Hematopoietic multipotent progenitor cell treated with erythropoietin and hydrocortisone succinate and interleukin-3 and kit ligand, for 4 days (in vitro differentiated cells): ENCODE measurements at places on chromosomes 3 and 15.
A peak's percentile ranks its signal among the peaks of the same experiment; 100 is the strongest.

DNA sequence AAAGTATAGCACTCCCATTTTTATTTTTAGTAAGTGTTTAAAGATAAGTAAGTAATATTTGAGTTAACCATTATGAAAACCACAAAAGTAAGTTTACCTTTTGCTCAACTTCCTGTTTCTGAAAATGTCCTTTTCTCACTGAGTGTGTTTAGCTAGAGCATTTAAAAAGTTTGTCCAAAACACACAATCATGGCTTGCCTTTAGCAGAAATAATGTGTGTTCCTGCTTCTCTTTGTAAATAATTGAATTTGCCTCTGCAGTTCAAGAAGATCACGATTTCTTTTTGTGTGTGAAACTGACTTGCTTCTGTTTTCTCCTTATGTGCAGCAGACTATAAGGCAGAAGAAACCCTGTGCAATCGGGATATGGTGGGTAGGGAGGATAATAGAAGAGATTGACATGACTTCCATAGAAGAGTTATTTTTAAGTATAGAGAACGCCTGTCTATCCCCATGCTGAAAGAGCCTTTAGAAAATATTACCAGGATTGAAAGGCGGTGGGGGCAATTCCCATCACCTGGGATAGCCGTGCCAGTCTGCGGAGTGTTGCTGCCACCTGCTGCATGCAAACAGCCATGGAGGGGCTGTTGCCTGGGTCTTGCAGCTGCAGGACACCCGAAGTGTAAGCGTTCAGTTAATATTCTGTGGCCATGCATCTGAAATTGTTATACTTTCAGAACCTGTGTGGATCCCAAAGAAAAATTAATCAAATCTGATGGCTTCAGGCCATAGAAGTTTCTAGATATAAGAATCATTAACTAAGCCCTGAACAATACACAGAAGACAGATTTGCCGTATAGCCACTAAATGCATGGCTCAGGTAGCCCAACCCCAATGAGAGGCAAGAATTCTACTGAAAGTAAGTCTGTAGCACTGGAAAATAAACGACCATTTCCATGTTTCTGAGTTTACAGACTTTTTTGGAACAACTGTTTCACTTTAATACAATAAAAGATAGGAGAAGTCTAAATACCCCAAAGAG, 2.4 kb upstream of the CD96 start:
- DNase-seq, result peak; percentile 74

DNA sequence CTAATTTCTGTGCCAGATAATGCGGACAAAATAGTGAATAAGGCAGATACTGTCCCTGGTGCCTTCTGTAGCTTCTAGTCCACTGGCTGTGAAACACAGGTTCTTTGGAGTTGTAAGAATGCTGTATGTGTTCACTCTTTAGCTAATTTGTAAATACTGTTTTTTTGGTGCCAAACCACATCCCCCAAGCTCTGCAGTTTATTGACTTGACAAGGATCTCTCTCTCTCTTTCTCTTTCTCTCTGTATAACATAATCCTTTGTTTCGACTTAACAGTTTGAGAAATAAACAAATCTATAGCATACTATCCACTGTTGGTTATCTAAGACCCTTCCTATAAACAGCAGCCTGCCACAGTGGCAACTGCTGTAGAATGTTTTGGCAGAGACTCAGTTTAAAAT, 7.6 kb downstream of the SMAD3 start:
- no peak for DNase-seq

DNA sequence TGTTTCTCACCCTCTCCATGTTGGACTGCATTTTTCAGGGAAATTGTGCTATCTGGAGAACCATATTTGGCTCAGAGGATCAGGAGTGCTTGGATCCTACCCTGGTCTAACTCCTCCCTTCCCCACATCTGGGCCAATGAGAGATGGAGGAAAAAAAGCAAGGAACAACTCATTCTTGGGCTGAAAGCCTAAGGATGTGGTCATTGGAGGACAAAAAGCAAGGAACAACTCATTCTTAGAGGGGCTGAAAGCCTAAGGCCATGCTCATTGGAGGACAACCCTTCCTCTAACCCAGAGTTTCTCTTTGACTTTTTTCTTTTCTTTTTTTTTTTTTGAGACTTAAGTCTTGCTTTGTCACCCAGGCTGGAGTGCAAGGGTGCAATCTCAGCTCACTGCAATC, 48.6 kb upstream of the CHRNB4 start:
- DNase-seq, result no peak

DNA sequence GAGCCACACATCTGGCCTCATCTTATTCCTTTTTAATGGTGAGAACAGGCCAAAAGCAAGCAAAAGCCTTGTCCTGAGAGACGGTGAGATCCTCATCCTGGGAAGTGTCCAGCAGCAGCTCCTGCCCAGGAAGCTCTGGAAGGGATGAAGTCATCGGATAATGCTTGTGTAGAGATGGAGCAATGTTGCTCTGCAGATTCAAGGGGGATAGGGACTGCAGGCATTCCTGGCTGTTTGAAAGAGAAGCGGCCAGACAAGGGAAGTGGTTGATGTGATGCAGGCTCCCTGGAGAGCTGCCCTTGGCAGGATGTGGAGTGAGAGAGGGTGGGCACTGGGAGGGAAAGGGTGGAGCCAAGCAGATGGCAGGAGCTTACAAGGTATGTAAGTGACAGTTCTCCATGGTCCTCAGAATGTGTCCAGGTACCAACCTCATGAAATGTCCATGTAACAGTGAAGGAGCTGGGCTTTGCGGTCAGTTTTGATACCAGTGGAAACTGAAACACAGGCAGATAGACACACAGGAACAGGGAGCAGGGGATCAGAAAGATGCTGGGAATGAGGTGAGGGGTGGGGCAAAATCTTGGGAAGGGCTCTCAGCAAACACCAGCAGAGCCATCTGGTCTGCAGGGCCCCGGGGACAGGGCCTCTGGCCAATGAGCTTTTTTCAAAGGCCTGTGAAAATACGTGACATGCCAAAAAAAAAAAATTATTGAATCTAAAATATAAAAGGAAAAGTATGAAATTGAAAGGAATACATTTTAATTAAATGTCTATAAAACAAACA, 32.2 kb upstream of the LACTB start:
- peak; percentile 22 for DNase-seq

- DNase-seq, result peak; percentile 52
Observed at GRCh38 chr3:121431726-121432517, 113.9 kb downstream of the POLQ start.

GRCh38 chr15:37574985-37575384, 359.5 kb upstream of the TMCO5A start:
- DNase-seq, result no peak

GRCh38 chr15:45653702-45654424, 19.0 kb downstream of the SQOR start:
- DNase-seq, result peak; percentile 40

DNA sequence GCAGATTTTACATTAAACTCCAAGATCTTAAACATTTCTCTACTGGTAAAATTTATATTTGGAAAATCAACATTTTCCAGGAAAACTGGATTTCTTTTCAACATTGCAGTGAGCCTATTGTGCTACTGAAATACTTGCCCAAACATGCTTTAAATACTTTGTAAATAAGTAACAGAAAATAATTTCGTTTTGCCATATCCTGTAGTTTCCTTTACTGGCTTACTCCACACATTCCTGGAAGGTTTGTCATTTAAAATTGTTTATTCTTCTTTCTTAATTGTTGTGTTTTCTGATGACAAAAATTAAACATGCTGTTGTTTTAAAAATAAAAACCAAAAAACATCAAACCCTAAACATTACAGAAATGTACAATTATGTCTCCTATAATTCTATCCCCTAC, 22.0 kb downstream of the ACAD11 start:
- DNase-seq, result no peak

DNA sequence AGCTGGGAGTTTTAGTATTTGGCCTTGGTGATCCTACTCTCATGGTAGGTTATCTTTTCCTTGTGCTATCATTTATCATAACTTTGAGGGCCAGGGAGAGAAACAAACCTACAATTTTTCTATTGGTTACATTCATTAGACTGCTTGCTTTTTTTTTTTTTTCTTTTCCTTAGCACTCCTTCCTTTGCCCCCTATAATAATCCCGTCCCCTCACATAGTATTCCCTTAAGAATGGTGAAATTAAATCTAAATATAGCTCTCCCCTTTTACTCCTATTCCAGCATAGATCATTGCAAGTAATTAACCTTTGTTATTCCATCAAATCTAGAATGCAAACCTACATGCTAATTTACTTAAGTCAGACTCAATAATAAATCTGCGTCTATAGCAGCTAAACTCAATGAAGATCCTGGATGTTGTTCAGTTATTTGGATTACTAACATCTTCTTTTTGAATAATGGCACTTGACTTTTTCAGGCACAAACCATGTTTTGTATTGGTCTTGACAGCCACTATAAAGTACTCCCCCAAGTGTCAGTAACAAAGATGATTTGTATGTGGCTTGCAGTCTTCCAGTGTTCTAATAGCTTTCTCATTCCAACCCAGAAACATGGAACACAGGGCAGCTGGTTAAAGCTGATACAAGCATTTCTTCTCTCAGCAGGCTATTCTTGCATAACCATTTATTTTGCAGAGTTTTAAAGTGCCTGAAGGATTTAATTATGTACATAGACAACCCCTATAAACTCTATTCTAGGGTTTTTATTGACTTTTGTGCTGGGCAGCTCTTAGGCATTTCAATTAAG, 420.6 kb downstream of the MECOM start:
- DNase-seq, result no peak

DNA sequence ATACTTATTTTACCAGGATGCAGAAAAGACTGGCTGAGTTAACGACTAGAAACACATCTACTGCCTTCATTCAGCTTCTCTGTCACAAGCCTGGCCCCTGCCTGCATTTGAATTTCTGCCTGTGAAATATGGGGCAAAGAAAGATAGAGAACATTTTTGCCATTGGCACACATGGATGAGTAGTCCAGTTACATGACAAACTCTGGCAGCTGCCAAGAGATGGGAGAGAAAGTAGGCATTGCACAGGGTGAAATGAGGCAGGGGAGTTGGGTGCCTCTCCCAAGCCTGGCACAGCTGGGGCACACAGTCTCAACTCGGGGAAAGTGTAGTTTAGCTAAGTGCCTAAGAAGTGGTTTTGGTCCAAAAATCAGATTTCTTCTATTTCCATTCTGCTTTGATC, 24.0 kb downstream of the ANXA2 start:
- DNase-seq, result no peak

- DNase-seq, result no peak
Observed at GRCh38 chr3:11679964-11680363, 36.2 kb upstream of the VGLL4 start.

- no peak for DNase-seq
Observed at GRCh38 chr3:188683032-188683521, 488.7 kb upstream of the TPRG1 start.

DNA sequence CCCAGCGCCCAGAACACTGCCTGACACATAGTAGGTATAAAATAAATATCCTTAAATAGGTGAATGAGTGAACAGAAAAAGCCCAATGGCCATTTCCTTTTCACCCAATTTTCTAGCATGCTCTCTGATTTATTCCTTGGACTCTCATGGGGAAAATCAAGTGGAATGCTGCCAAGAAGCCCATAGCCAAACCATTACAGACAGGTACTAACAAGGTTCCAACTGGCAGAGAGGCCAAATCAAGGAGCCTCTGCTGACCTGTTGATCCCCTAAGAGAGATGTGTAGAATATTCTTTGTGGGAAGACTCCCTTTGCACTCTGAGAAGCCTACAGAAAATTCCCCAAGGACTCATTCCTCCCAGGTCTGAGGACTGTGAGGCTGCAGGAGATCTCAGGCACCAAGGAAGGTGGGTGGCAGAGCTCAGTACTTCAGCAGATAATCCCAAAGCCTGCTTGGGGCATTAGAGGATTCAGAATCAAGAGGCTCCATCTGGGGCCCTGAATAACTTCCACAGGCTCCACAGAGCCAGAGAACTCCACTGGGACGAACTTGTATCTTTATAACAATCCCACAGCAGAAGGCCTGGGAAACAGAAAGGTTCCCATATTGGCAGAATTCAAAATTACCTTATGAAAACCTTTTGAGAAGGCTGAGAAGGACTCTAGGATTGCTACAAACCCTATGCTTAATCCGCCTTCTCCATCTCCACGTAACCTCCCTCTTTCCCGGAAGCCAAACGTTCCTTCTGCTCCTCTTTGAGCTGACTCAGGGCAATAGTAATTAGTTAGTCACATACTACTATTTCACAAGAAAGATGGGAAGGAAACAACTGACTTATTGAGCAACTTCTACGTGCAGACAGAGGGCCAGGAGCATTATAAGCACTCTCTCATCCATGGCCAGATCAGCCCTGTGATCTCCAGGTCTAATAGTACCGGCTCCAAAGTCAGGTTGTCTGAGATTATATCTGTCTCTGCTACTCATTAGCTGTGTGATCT, 34.5 kb downstream of the PRICKLE2 start:
- no peak for DNase-seq

DNA sequence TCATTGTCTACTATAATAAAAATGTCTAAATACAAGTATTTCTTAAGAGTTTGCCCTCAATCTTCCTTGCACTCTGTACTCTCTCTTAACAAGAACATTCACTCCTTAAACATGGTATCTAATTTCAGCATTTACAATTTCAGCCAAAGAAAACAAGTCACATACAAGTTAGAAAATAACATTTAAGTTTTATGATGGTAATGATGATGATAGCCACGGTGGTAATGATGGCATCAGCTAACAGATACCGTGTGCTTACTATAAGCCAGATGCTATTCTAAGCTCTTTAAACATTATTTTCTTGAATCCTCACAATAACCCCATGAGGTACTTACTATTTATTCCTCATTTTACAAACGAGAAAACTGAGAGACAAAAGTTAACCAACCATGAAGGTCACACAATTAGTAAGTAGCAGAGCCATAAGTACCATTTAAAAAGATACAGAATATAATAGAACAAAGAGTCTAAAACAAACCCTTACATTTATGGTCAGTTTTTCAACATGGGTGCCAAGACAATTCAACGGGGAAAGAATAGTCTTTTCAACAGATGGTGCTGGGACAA, 7.4 kb downstream of the SPICE1 start:
- no peak for DNase-seq

- peak; percentile 14 for DNase-seq
Observed at GRCh38 chr15:35293353-35294130, 208.4 kb upstream of the NANOGP8 start.

DNA sequence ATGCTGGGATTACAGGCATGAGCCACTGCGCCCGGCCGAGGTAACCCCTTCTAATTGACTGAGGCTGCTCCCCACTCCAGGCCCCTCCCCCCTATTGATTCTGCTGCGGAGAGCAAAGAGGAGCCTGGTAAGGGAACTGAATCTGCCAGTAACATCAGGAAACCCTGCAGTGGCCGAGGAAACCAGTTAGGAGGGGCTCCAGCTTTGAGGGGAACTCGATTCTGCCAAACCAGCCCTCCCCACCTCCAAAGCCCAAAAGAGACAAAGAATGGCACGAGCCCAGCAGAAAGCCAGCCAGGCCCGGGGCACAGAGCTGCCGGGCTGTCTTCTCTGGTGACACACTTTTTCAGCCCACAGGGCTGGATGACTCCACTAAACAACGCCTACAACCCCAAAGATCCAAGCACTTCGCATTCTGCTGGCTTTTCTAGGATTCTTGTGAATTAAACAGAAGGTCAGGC, 15.0 kb upstream of the ACAD9 start:
- DNase-seq, result peak; percentile 58

GRCh38 chr15:94387849-94388441, 156.6 kb downstream of the MCTP2 start:
- peak; percentile 22 for DNase-seq
